NCI-H1436 (cell line): ENCODE measurements at places on chromosomes 1 and 21.

DNA sequence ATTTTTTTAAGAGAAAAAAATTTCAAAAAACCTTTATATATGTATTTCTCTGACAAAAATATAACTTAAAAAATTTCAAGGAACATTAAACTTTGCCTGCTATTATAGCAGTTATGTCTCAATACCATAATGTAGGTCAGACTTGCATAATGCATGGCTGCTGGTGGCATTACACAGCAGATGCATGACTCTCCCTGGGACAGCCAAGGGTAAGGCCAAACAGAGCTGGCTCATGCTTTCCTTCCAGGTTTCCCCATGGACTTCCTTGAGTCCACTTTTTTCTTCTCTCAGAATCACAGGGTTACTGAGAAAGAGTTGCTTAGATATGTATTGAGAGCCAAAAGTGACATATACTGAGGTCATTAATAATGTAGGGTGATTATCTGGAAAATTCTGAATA is 43.7 kb downstream of the RHOU start:
- DNase-seq, result no peak

- no peak for DNase-seq
These were observed 56.0 kb downstream of the TBCE start for GRCh38 chr1:235423214-235423652.

- no peak for DNase-seq
These were observed 342.0 kb downstream of the VAV3 start for GRCh38 chr1:107622966-107623365.

DNA sequence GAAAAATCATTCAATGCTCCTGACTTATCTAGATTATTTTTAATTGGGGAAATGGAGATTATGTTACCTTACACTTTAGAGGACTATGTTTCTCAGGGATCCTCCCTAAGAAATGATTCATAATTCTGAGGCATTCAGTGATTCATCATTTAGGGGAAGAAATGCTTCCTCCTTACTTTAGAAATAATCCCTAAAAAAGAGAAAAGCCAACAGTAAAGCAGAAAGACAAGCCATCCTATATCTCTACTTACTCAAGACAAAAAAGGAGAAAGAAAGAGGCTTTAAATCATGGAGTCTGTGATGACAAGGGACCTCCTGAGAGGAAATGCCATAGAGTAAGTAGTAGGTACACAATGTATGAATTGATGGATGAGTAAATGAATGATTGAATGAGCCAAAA is 137.0 kb downstream of the BRINP2 start:
- DNase-seq, result no peak

DNA sequence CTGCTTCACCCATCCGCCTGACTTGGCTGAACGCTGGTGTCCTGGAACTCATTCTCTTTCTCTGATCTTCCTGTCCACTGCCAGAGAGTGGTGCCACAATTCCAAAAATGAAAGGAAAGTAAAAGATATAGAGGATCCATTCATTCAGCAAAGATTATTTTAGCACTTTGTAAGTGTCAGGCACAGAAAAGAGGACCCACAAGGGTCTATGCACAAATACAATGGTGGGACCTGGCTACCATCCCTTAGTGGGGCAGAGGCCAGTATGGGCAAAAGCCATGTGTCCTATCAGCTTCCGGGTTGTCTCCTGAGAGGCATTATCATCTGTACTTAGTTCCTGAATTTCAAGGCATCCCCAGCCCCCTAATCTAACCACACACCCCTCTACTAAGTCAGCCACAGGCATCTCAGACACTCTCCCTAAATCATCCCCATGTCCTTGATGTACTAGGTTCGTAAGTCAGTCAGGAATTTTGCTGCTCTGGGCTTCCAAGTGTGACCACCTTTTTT is 19.0 kb downstream of the SSR2 start:
- no peak for DNase-seq

GRCh38 chr1:16175610-16176553 is 20.0 kb upstream of the EPHA2 start:
- DNase-seq, result no peak

- peak; percentile 16 for DNase-seq
These were observed 9.0 kb upstream of the PLCH2 start for GRCh38 chr1:2466958-2467554.

DNA sequence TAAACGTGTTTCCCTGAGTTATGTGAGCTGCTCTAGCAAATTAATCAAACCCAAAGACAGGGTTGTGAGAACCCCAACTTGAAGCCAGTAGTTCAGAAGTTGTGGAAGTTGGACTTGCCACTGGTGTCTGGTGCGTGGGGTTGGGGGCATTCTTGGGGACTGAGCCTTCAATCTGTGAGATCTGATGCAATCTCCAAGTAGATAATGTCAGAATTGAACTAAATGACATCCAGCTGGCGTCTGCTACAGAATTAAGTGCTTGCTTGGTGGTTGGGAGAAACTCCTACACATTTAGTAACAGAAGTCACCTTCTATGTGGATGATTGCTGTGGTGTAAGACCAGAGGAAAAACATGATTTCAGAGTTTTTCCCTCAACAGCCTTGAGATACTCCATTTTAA is 207.4 kb downstream of the FGGY start:
- no peak for DNase-seq

- DNase-seq, result no peak
These were observed 14.6 kb upstream of the TGFBR3 start for GRCh38 chr1:91900562-91900961.

DNA sequence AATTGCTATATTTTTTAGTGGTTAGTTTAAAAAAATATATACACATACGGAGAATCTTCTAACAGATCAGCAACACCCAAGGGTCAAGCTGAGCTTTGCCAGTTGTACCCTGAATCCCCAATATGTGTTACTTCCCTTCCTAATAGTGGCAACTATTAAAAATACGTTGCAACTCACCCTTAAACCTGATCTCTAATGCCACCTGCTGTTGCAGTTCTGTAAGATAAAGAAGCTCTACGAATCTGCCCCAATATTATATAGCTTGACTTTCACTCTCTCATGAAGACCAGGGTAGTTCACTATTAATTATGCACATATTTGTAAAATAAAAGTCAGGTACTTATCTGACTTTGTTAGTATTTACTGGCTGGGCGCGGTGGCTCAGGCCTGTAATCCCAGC is 58.4 kb downstream of the ASH1L start:
- DNase-seq, result peak; percentile 25

- DNase-seq, result no peak
These were observed 3.7 kb downstream of the CSTB start for GRCh38 chr21:43772425-43772821.

DNA sequence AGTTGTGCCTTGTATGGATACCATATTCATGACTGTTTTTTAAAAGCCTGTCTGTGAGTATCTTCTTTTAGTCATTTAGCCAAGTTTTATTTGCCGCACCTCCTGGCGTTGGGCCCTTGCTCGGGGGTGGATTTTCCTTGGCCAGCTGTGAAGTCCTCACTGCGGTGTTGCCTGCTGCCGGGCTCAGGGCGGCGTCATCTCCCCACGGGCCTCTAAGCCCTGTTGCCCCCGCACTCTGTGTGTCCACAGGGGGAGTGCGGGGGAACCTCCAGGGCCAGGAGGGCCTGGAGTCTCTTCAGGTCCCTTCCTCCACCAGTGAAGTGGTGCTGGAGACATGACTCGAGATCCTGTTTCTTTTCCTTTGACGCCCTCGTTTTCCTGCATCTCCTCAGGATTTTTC is 65.8 kb upstream of the DIP2A start:
- DNase-seq, result no peak
